ENCODE measurements at places on chromosomes 3 and 15. TPM values are rescaled to one million over a fixed set of nuclear protein-coding genes. Genes with fewer than 3 reads are reported as not detected.
A peak's percentile ranks its signal among the peaks of the same experiment; 100 is the strongest.

- no peak for DNase-seq
- H3K4me1 ChIP-seq: peaks cover 13% of the 10 kb centered on the region
- H3K36me3 ChIP-seq: no peaks in the 10 kb centered on the region
- no peaks in the 10 kb centered on the region for H3K27me3 ChIP-seq
- no peak overlapping the region for H3K4me3 ChIP-seq
These were observed 73.5 kb upstream of the MEF2A start for GRCh38 chr15:99492275-99492674.

DNA sequence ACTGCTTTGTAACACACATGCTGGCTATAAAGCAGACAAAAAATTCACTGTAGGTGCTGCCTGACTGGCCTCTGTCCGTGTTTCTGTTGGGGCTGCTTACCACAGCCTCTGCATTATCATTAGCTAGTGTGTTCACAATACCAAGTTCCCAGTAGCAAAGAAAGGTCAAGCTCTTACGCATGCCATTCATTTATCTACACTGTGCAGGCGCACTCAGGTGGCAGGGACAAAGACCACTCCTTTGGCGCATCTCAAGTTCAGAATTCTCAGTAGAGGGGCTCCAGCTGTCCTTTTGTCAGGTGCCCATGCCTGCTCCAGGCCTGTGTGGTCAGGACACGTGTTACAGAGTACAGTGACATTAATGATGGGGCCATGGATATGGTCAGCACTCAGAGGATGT, 22.3 kb downstream of the MLH1 start:
- no peaks in the 10 kb centered on the region for H3K27me3 ChIP-seq
- no peak overlapping the region for H3K27ac ChIP-seq
- H3K4me1 ChIP-seq: no peaks in the 10 kb centered on the region
- peaks cover 46% of the 10 kb centered on the region for H3K36me3 ChIP-seq
- DNase-seq: no peak
- H3K4me3 ChIP-seq: no peak overlapping the region

DNA sequence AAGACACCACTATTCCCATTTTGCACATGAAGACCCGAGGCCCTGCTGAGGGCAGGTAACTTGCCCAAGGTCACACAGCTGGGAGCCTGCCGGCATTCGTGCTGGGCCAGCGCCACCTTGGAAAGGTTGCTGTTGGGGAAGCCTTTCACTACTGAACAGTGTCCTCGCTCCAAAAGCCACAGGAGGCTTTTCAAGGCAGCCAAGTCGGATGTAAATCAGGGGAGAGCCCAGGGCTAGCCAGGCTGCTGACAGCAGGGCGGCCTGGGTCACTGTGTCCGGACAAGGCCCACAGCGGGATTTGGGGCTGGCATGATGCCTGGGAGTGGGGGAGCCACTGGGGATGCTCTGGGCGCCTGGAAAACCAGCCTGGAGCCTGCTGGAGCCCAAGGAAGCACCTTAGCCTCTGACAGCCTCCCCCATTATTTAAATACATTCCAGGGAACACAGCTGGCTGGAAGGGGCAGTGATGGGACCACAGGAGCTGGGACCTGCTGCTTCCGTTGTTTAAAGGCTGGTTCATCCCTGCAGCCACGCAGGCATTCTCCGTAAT, 10.5 kb downstream of the SLC6A6 start:
- peak overlapping the region; percentile 18 for H3K27ac ChIP-seq
- peaks cover 2% of the 10 kb centered on the region for H3K36me3 ChIP-seq
- H3K27me3 ChIP-seq: no peaks in the 10 kb centered on the region
- H3K4me1 ChIP-seq: no peaks in the 10 kb centered on the region
- DNase-seq: no peak

Gene CDCP1
- total RNA-seq: 0.71 TPM

DNA sequence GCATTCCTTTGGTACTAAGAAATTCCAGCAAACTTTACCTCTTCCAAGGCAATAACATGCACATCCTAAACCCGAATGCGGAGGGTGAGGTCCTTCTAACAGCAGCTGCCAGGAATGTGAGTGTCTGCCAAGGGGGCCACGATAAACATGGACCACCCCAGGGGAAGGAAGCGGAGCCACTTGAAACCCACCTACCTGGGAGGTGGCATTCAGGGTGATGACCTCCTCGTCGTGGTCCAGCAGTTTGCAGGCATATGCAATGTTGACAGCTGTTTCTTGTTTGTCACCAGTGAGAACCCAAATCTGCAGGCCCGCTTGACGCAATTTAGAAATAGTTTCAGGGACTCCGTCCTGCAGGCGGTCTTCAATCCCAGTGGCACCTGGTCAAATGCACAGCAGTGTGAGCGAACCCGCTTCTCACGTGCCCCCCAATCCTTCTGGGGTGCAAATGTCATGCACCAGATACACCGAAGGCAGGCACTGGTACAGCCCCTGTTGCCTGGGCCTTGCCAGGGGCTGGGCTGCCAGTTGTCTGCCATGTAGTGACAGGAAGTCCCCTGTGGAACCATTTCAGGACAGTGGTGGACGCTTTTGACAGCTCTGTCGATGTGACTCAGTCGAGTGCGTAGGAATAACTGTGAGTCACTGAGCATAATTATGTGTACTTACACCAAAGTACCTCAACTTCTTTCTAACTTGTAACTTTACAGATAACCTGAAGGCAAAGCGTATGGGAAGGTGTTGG, 161.2 kb downstream of the ATP10A start:
- H3K4me3 ChIP-seq: no peak overlapping the region
- no peak for DNase-seq
- H3K27me3 ChIP-seq: no peaks in the 10 kb centered on the region
- H3K27ac ChIP-seq: no peak overlapping the region

DNA sequence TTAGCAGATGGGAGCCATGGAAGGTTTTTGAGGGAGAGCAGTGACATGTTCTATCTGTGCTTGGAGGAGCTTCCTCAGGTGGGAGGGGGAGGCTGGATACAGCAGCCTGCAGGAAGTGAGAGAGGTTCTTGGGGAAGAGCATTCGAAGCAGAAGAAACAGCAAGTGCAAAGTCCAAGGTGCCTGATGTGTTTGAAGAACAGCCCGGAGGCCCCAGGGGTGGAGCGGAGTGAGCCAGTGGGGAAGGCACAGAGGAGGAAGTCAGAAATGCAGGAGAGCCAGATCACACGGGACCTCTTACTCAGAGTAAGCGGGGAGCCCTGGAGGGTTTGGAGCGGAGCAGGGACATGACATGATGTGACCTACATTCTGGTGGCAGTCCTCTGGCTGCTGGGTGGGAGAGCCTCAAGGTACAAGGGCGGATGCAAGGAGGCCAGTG, 10.8 kb downstream of the ITGA11 start:
- H3K27ac ChIP-seq: no peak overlapping the region
- no peaks in the 10 kb centered on the region for H3K4me1 ChIP-seq
- H3K27me3 ChIP-seq: no peaks in the 10 kb centered on the region
- no peak for DNase-seq
- no peak overlapping the region for H3K4me3 ChIP-seq

Gene WDR72
- not detected for total RNA-seq

DNA sequence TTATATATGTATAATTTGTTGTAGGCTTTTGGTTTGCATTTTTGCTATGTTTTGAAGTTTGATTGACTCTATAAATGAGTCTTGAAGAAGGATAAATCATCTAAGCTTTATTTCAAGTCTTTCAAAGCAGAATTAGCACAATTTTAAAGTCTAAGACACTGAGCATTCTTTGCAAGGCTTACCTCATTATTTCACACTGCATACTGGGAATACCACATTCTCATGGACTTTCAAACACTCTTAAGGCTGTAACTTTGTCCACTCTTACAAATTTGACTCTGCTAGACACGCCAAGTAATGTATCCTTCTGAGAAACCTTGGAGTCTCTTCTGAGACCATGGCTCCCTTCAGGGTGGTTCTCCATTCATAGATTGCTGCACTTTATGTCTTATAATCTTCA, 281.3 kb upstream of the COL8A1 start:
- no peak for DNase-seq
- no peaks in the 10 kb centered on the region for H3K36me3 ChIP-seq
- no peaks in the 10 kb centered on the region for H3K27me3 ChIP-seq
- no peak overlapping the region for H3K27ac ChIP-seq
- no peak overlapping the region for H3K4me3 ChIP-seq
- no peaks in the 10 kb centered on the region for H3K4me1 ChIP-seq

- H3K4me3 ChIP-seq: no peak overlapping the region
- H3K27ac ChIP-seq: no peak overlapping the region
- DNase-seq: no peak
- H3K4me1 ChIP-seq: no peaks in the 10 kb centered on the region
- peaks cover 3% of the 10 kb centered on the region for H3K27me3 ChIP-seq
These were observed 1.3 kb downstream of the MAGEL2 start for GRCh38 chr15:23646165-23647000.

DNA sequence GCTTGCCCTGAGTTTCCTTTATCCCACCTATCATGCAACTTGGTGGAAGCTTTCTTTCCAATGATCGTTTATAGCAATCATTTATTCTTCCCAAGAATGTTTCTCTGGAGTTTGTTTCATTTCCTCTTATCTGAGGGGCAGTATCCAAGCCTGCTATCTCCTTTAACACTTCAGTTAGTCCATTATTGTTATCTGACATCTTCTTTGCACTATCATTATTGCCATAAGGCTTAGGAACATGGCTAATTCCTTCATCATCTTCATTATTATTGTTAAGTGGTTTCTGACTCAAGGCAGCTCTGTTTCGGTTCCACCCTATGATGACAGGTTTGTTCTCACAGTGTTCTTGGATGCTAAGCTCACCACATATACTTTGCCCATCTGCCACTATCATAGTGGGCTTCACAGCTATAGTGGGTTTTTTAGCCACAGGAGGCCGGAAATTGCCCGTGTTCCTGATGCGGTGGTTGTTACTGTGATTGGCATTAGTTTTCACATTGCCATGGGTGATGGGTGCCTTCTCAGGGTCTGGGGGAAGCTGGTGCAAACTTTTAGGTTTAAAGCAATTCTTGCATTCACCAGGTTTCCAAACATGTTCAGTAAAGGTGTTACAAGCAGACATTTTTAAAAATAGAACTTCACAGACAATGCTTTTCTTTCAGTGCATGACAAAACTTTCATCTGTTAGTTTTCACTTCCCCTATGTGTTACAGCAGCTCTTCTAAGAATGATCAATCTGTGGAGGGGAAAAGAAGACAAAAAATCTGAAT, 110.6 kb upstream of the TSPAN3 start:
- H3K4me3 ChIP-seq: no peak overlapping the region
- no peak overlapping the region for H3K27ac ChIP-seq
- no peaks in the 10 kb centered on the region for H3K36me3 ChIP-seq

GRCh38 chr3:17552351-17552750, 190.1 kb downstream of the TBC1D5 start:
- H3K36me3 ChIP-seq: no peaks in the 10 kb centered on the region
- no peak overlapping the region for H3K27ac ChIP-seq
- no peaks in the 10 kb centered on the region for H3K4me1 ChIP-seq
- no peak for DNase-seq
- H3K27me3 ChIP-seq: no peaks in the 10 kb centered on the region

Gene NDUFAF3
- 88.8 TPM for total RNA-seq

GRCh38 chr15:63848879-63849551, 15.3 kb upstream of the HERC1 start:
- H3K4me3 ChIP-seq: no peak overlapping the region
- H3K36me3 ChIP-seq: no peaks in the 10 kb centered on the region
- no peaks in the 10 kb centered on the region for H3K27me3 ChIP-seq
- no peak overlapping the region for H3K27ac ChIP-seq

GRCh38 chr15:82942691-82943090, 9.8 kb downstream of the HOMER2 start:
- no peaks in the 10 kb centered on the region for H3K36me3 ChIP-seq
- H3K4me1 ChIP-seq: no peaks in the 10 kb centered on the region
- no peak overlapping the region for H3K4me3 ChIP-seq
- H3K27me3 ChIP-seq: no peaks in the 10 kb centered on the region
- no peak for DNase-seq

- no peaks in the 10 kb centered on the region for H3K4me1 ChIP-seq
- DNase-seq: no peak
- H3K36me3 ChIP-seq: no peaks in the 10 kb centered on the region
- H3K27me3 ChIP-seq: no peaks in the 10 kb centered on the region
- H3K27ac ChIP-seq: no peak overlapping the region
These were observed 262.5 kb downstream of the SCAPER start for GRCh38 chr15:76642671-76643070.

GRCh38 chr15:44435893-44436667, 8.7 kb downstream of the CTDSPL2 start:
- no peaks in the 10 kb centered on the region for H3K36me3 ChIP-seq
- no peak for DNase-seq
- H3K27ac ChIP-seq: no peak overlapping the region
- H3K4me3 ChIP-seq: no peak overlapping the region
- peaks cover 25% of the 10 kb centered on the region for H3K4me1 ChIP-seq
- no peaks in the 10 kb centered on the region for H3K27me3 ChIP-seq

GRCh38 chr3:38644016-38644661, 5.3 kb downstream of the SCN5A start:
- H3K27ac ChIP-seq: no peak overlapping the region
- no peak for DNase-seq
- H3K27me3 ChIP-seq: peaks cover 25% of the 10 kb centered on the region
- peaks cover 7% of the 10 kb centered on the region for H3K4me1 ChIP-seq

Gene GP9
- not detected for total RNA-seq

GRCh38 chr3:102057781-102058421, 208.6 kb downstream of the NFKBIZ start:
- H3K36me3 ChIP-seq: no peaks in the 10 kb centered on the region
- DNase-seq: peak; percentile 12
- peaks cover 38% of the 10 kb centered on the region for H3K4me1 ChIP-seq
- H3K27ac ChIP-seq: no peak overlapping the region

DNA sequence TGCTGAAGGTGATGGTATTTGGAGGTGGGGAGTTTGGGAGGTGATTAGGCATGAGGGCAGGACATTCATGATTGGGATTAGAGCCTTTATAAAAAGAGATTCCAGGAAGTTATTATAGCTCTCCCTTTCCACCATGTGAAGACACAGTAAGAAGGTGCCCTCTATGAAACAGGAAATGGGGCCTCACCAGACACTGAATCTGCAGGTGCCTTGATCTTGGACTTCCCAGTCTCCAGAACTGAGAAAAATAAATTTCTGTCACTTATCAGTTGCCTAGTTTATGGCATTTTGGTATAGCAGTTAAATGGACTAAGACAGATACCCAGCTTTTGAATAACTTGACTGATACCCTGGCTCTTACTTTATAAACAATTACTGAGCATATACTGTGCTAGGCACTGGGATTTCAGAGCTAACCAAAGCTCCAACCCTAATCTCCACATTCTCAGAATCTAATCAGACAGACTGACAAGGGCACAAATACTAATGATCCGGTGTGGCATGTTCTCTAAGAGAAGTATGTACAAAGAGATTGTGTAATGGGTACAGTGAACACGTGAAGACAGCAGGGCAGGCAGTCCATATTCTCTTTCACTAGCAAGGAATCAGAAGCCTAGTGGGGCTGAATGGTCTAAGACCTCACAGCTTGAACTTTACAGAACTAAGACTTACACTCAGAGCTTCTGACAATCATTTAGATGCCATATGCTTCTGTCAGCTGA, 343.1 kb downstream of the WDR72 start:
- H3K27me3 ChIP-seq: no peaks in the 10 kb centered on the region
- no peak overlapping the region for H3K4me3 ChIP-seq
- no peak for DNase-seq
- H3K27ac ChIP-seq: no peak overlapping the region
- H3K4me1 ChIP-seq: no peaks in the 10 kb centered on the region

GRCh38 chr3:120349855-120350125, 636 bp upstream of the LRRC58 start:
- peak overlapping the region; percentile 86 for H3K4me3 ChIP-seq
- peaks cover 33% of the 10 kb centered on the region for H3K4me1 ChIP-seq
- H3K27ac ChIP-seq: peak overlapping the region; percentile 74
- H3K27me3 ChIP-seq: no peaks in the 10 kb centered on the region
- H3K36me3 ChIP-seq: no peaks in the 10 kb centered on the region

All from CD8-positive, alpha-beta memory T cell (primary cell).